ENCODE measurements at places on chromosomes 7 and 10.
A peak's percentile ranks its signal among the peaks of the same experiment; 100 is the strongest.

GRCh38 chr7:56053379-56053778 is 1.8 kb downstream of the CCT6A start:
- no peak for DNase-seq

GRCh38 chr7:135602304-135602703 is 44.6 kb downstream of the NUP205 start:
- DNase-seq = no peak

DNA sequence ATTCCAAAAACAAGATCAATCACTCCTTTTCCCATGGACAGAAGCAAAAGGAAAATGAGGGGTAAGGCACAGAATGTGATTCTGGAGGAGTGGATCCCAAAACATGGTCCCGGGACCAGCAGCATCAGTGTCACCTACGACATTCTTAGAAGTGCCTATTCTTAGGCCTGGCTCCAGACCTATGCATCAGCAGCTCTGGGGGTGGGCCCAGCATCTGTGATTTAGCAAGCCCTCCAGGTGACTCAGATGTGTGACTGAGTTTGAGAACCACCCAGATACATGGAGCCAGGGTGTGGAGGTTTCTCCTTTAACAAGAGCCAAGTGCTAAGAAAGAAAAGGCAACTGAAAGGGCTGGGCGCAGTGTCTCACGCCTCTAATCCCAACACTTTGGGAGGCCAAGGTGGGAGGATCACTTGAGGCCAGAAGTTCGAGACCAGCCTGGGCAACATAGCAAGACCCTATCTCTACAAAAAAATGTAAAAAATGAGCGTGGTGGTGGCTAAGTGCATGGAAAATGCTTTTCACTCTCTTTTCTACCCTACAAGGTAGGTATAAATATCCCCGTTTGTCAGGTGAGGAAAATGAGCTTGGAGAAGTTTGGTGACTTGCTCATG is 17.1 kb upstream of the ARPC1A start:
- no peak for DNase-seq

- no peak for DNase-seq
Measured at GRCh38 chr7:80445351-80445750, 66.5 kb downstream of the GNAT3 start.

GRCh38 chr7:139118234-139118804 is 8.8 kb upstream of the ZC3HAV1 start:
- DNase-seq = no peak

DNA sequence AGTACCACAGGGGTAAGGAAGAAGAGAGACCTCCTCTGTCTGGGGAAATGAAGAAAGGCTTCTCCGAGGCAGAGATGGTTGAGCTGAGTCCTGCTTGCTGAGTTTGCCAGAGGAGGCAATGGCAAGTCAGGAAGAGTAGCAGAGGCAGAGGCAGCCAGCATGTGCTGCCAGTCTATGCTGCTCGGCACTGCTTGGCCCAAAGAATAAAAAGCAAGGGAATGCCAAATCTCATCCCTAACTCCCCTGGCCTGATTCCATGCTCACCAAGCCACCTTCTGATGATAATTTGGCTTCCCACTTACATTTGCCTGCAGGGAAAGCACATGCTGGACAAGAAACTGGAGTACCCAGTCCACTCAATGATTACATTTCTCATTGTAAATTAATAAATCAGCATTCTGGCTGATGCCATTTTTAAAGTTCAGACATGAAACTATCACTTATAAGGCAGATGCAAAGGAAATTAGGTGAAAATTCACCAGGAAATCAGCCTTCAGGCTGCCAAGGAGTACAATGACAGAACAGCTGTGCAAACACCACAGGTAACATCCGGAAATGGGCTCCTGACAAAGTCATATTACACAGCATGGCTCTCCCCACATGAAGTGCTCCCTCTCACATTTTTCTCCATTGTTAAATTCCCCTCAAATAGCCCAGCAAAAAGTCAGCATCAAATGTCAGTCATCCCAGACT is 245.9 kb downstream of the MTERF1 start:
- DNase-seq = no peak

- DNase-seq = no peak
Measured at GRCh38 chr7:47772492-47772891, 175.8 kb downstream of the PKD1L1 start.

GRCh38 chr7:128876586-128876977 is 13.9 kb downstream of the ATP6V1F start:
- no peak for DNase-seq

- no peak for DNase-seq
Measured at GRCh38 chr7:152551304-152552036, 115.7 kb upstream of the KMT2C start.

GRCh38 chr7:157651366-157652160 is 314.8 kb downstream of the DNAJB6 start:
- DNase-seq = no peak

GRCh38 chr10:7833210-7833609 is 14.9 kb downstream of the TAF3 start:
- DNase-seq = no peak

GRCh38 chr10:3622845-3623621 is 162.0 kb downstream of the KLF6 start:
- DNase-seq = peak; percentile 5

DNA sequence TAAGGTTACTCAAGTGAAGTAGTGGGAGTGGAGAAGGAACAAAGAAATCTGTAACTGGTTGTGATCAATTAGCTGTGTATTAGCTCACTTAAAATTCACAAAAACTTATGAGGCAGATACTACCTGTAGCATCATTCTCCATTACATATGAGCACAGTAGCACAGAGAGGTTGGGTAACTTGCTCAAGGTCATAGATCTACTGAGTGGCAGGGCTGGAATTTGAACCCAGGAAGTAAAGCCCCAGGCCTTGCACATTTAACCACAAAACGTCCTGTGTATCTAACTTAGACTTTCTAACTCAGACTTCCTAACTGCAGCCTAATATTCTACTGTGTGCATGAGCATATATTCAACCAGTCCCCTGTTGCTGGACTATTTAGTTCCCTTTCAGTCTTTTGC is 5.6 kb upstream of the SLF2 start:
- DNase-seq = no peak

DNA sequence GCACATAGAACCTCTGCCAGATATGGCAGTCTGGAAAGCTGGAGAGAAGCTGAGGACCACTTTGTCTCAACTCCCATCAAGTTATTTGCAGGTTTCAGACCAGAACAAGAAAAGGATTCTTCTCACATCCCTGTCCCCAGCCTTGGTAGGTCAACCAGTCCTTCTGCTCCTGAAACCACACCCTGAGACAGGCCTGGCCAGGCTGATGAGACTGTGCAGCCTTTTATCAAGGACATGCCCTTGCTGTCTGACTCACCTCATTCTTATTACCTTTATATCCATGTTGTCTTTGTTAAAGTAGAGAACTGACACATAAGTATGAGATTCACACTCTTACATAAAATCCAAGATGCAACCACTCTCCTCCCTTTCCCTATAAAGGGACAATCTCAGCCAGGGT is 354.9 kb downstream of the PLXNA4 start:
- no peak for DNase-seq

- no peak for DNase-seq
Measured at GRCh38 chr7:129188892-129189660, 643 bp downstream of the SMO start.

Data from CD4-positive, alpha-beta T cell treated with Interleukin-17A for 1 hour (primary cell).